Activated naive CD4-positive, alpha-beta T cell treated with anti-CD3 and anti-CD28 coated beads for 36 hours (primary cell): ENCODE measurements at places on chromosomes 3 and 15. TPM values are rescaled to one million over a fixed set of nuclear protein-coding genes. Genes with fewer than 3 reads are reported as not detected.

GRCh38 chr15:38471974-38472373 is 18.0 kb downstream of the FAM98B start:
- DNase-seq = no peak
- peaks cover 17% of the 10 kb centered on the region for H3K36me3 ChIP-seq
- H3K27me3 ChIP-seq = no peaks in the 10 kb centered on the region
- no peak overlapping the region for H3K4me3 ChIP-seq
- H3K4me1 ChIP-seq = peaks cover 2% of the 10 kb centered on the region

The MUSTN1 gene
- not detected for total RNA-seq

The GP5 gene
- total RNA-seq = 0.62 TPM

- no peaks in the 10 kb centered on the region for H3K36me3 ChIP-seq
- H3K4me1 ChIP-seq = no peaks in the 10 kb centered on the region
- no peak for DNase-seq
These were observed 272.5 kb downstream of the XXYLT1 start for GRCh38 chr3:194998417-194998816.

- H3K4me1 ChIP-seq = peaks cover 5% of the 10 kb centered on the region
- H3K4me3 ChIP-seq = no peak overlapping the region
These were observed 116.7 kb downstream of the LRIG1 start for GRCh38 chr3:66383998-66384745.

DNA sequence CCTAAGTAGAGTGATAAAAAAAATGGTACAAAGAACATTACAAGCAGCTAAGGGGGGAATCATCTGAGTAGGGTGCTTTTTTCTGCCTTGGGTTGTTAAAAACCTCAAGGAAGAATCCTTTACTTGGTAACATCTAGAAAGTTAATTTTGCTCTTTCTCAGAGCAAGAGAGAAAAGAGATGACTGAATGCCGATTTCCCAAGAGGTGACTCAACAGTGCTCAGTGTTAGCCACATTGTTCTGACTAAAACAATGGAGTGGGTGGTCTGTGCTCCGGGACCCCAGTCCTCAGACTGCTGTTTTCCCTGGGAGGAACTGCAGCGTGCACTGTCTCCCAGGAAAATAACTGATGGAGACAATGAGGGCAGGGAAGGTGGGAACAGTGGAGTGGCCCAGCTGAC is 41.1 kb upstream of the RASGRP1 start:
- DNase-seq = no peak
- no peaks in the 10 kb centered on the region for H3K27me3 ChIP-seq
- H3K36me3 ChIP-seq = no peaks in the 10 kb centered on the region
- no peak overlapping the region for H3K27ac ChIP-seq
- no peak overlapping the region for H3K4me3 ChIP-seq
